ENCODE measurements at places on chromosomes 7 and 10. TPM values are rescaled to one million over a fixed set of nuclear protein-coding genes. Genes with fewer than 3 reads are reported as not detected.

DNA sequence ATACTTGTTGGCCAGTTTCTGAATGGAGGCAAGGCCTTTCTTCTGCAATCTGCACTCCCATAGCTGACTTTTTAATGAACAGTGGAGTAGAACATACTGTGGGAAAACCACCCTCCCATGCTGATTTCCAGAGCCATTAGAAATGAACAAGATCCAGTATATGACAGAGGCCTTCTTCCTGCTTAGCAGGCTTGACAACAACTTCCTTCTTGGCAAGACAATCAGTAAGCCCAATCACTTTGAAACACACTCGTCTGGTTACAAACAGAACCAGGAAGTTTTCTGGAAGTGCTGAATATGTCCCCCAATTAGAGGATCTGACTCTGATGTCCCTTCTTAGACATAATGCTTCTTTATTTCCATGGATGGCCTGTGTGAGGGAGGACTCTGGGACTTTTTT, 103.4 kb downstream of the SAMD9 start:
- DNase-seq = no peak

DNA sequence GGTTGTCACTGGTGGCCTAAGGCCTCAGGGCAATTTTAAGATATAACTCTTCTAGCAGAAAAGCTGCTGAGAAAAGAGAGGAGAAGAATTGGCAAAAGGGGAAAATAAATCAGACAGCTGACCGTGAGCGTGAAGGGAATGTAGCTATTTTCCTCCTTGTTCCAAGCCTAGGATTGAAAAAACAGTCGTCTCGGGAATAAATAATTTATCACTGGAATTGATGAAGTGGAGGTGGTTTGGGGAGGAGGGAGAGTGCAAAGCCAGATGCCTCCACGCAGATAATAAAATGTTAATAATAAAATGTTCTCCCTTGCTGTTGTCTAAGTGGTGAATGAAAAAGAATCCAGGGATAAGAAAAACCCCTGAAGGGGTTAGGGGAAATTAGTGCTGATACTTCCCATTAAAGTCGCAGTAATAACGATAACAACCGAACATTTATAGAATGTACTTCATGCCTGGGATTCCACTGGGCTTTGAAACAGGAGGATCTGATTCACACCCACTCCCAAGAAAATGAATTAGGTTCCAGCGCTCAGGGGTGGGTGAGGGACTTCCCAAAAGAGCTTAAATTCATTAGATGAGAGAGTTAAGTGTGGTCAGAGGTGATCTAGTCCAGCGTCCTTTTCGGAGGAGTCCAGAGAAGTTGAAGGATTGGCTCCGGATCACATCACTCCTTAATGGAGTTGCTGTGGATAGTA, 27.3 kb downstream of the BAMBI start:
- no peak for DNase-seq

DNA sequence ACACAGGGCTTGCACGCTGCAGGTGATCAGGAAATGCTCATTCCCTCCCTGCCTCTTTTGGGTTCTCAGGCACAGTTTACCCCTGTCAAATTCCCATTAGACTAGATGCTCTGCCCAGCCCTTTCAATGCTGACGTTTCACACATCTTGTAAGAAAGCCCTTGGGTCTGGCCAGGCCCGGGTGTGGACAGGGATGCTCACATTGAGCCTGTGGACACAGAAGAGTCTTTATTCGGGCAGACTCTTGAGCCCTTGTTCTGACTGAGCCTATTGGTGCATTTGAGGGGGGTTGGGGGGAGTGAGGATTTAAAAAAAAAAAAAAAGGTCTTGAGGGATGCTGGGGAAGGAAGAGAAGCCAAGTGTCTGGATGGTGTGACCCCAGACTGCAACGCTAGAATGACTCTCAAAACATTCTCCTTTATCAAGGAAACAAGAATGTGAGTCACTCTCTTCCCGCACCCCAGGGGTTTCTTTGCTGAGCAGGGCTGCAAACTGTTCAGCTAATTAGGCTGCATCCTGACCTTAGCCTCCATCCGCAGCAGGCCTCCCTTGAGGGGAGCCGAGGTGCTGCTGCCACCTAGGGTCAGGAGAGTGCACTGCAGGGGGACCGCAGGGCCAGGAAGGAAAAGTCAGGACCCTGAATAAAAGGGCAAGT, 53.6 kb upstream of the TMEM72 start:
- DNase-seq = peak; percentile 88

GRCh38 chr7:2444476-2444875, 31.7 kb downstream of the GRIFIN start:
- peak; percentile 58 for DNase-seq

GRCh38 chr7:42186151-42186550, 50.9 kb downstream of the GLI3 start:
- no peak for DNase-seq

Gene TMEM225B
- 0.72 TPM for total RNA-seq
